Activated CD4-positive, alpha-beta T cell treated with anti-CD3 and anti-CD28 coated beads, Interleukin-10, Interleukin-2, amounts not matched to agents 100 ng/mL and 50 ng/mL, durations not matched to agents 16 hours and 8 hours (primary cell): ENCODE measurements at places on chromosomes 2 and 18.

DNA sequence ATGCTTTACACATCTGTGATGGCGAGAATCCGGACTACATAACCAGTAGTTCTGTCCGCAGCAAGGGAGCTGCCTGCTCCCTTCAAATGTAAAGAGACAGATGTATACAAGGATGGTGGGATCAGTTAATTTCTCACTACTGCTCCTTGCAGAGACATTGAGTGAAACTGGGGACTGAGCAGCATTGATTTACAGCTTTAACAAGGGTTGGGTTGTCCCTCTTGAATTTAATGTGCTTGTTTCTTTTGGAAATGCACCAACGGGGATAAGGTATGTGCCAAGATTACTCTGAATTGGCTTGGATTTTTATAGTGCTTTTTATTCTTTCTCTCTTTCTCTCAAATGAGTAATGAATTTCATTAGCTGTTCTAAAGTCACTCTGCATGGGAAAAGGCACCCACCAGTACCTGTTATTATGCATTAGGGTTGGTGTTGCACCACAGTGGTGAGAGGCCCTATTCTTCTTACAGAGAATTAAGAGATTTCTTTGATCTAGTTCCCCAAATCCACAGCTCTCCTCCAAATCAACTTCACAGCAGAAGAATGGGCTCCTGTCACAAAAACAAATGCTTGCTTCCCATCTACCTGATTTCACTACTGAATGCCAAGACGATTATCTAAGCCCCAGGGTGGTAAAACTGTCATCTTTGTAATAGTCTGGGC is 107.6 kb downstream of the DOCK10 start:
- no peak for DNase-seq

DNA sequence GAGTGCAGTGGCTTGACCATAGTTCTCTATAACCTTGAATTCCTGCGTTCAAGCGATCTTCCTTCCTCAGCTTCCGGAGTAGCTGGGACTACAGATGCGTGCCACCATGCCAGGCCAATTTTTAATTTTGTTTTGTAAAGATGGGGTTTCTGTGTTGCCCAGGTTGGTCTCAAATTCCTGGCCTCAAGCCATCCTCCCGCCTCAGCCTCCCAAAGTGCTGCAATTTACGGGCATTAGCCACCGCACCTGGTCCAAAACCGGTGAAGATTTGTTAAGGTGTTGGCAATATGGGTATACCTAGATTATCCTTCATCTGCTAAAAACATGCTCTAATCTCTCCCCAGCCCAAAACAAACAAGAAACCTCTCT is 1.3 kb upstream of the EIF2AK3 start:
- DNase-seq = no peak

- DNase-seq = no peak
Measured at GRCh38 chr2:57330447-57330846, 716.2 kb upstream of the VRK2 start.

GRCh38 chr2:187526792-187527191 is 27.4 kb downstream of the TFPI start:
- DNase-seq = no peak

DNA sequence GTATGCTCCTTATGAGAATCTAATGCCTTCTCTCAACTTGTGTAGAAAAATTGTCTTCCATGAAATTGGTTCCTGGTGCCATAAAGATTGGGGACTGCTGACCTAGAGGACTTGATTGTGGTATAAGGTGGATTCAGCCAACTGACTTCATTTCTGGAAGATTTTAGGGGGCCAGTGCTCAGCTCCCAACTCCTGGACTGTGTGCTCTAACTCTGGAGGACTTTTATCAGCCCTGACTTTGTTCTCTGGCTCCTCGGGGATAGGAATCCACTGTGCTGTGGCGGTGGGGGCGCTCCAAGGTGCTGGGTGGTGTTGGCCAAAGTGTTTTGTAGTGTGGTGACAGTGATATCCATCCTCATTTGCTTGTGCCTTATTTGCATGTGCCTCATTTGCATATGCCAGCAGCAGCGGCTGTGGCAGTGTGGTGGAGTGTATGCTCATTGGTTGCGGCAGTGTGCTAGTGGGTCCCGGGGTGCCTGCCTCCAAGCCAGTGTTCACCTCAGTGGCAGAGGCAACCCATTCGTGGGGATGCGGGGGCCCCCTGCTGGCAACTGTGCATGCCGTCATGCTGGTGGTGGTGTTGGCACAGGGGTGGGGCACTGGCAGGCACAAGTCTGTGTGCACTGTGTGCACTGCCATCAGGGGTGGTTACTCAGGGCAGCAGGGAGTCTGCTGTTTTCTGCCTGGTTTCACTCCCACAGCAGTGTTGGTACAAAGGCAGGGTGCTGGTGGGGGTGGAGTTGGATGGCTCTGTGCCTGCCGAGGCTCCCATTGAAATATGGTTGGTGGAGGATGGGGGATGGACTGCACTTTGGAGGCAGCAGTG is 19.6 kb downstream of the EHBP1 start:
- DNase-seq = peak; percentile 32

- no peak for DNase-seq
Measured at GRCh38 chr2:144004742-144005141, 515.2 kb downstream of the ZEB2 start.

DNA sequence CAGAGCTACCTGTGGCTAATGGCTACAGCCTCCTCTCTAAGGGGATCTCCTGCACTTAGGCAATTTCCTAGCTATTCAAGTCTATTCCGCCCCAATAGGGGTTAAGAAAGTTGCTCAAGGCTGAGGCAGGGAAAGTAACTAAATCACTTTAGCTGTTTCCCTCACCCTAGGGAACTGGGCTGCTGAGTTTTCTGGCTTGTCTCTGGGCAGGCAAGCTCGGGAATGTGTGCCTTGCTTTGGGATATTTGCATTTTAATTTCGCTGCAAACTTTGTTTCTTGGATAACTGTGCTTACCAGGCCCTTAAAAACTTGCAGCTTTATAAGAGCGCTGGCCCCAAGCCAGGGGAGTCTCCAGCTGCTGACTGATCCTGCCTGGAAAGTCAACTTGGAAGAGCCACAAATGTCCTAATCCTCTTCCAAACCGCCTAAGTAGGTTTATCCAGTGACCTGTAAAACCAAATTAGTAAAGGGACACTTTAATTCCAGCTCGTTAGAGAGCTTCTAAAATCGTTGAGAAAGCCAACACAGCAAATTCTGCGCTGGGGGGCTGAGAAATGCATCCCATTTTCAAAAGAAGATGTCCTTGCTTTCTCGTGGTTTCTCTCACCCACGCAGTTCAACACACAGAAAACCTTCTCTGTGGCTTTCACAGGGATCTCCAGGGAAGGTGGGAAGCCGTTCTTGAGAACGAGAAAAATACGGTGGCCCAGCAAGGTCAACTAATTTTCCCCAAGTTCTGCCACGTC is 59.5 kb upstream of the SP3 start:
- DNase-seq = no peak

GRCh38 chr2:160912276-160912675 is 248.0 kb upstream of the TANK start:
- no peak for DNase-seq

DNA sequence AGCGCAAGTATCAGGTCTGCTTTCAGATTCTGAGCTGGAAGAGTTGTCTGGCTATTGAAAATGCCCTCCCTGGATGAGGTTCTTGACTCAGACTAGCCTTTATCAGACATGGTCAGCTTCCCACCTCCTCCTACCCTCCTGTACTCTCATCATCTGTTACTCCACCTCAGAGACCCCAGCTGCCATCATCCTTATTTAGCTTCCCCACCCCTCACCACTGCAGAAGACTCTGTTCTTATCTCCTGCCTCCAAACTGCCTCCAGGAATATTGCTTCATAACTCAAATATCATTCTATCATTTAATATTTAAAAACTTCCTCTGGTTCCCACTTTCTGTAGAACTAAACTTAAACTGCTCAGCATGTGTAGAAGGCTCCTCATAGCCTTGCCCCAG is 31.1 kb upstream of the PPP3R1 start:
- no peak for DNase-seq

DNA sequence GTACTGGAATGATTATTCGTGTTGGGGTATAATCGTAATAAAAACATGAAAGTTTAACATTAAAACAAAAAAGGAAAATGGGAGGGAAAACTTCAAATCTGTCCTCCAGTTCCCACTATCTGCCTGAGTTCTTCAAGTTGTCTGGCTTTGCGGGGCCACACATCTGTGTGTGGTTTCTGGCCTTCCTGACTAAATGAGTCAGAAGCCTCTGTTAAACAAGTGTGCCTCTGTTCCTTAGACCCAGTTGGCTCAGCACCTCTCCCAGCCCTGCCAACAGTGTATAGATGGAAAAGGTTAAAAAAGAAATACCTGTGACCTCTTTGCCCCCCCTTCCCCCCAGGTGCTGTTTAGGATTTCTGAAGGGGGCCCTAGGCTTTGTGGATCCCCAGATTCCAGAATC is 30.2 kb downstream of the XDH start:
- peak; percentile 72 for DNase-seq

GRCh38 chr2:10773821-10774341 is 38.7 kb downstream of the PDIA6 start:
- no peak for DNase-seq

DNA sequence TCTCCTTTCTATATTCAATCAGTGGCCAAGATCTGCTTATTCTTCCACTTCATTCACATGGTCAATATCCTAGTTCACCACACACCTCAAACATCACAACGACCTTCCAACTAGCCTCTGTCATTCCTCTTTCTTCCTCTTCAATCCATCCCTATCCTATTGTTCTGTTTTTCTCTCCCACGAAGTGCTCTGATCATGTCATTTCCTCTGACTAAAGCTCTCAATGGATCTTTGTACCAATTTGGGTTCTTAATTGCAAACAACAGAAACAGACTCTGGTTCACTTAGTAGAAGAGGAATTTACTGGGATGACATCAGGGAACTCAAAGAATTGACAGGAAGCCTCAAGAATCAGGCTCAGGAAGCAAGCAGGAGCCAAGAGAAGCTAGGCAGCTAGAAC is 23.5 kb downstream of the WNT10A start:
- no peak for DNase-seq

DNA sequence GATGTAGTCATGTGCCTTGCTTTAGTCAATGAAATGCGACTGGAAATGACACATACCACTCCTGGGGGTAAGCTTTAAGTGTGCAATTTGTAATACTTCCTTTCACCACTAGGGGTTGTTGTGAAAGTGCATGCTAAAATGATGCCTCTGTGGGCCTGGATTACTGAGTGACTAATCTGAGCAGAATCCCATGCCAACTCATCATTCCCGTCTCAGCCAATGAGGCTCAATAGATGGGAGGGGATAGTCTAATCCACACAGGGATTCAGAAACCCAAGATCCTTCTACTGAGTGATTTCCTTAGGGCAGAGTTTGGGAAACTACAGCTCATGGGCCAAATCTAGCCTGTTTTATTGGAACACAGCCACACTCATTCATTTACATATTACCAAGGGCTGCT is 54.0 kb downstream of the HRH4 start:
- peak; percentile 64 for DNase-seq

DNA sequence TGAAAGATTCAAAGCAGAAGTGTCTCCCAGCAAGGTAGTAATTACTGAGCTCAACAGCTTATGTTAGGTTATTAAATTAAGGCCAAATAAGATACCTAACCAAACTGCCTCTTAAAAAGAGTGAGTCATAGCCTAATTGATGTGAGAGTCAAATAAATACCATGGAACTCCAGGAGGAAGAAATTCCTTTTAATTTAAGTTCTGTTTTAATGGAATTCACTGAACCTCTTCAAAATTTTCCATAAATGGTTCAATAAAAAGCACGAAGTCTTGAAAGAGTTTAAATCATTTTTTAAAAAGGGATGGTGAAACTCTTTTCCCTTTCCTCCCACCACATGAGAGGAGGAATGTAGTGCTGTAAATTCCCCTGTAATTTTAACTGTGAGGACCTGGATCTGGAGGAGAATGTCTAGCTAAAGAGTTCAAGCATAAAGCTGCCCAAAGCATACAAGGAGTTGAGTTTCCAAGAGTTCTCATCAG is 180.8 kb upstream of the MMADHC start:
- DNase-seq = no peak

GRCh38 chr2:64211276-64211921 is 67.2 kb upstream of the PELI1 start:
- DNase-seq = peak; percentile 14

GRCh38 chr2:237998530-237998929 is 31.7 kb downstream of the UBE2F start:
- DNase-seq = peak; percentile 76

DNA sequence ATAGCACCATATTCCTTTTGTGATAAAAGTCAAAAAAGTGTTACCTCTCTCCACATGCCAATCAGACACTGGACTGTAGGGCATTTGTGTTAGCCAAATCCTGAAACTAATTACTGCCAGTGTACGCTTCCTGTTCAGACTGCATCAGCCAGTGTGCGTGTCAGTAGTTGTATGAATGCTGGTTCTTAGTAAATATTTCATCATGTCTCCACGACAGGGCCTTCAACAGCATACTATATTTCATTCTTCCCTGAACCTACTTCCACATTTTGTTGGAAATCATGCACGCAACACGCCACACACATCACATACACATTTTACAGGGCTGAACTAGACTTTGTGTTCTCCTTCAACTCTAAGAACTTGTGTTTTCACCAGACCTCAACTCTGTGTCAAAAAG is 77.5 kb downstream of the EPB41L3 start:
- peak; percentile 15 for DNase-seq

DNA sequence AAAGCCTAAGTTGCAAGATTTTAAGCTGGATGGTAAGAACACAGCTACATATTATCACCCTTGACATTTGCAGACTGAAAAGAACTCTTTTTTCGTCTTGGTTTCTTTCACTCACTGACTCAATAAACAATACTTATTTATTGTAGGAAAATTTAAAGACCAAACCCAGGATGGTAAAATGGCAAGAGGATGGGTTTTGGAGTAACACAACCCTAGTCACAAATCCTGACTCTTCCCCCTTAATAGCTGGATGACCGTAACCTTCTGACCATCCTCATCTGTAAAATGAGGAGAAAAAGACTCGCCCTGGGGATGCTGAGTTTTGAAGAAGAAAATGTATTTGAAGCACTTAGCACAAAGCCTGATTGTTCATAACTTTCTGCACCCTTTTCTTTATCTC is 48.3 kb downstream of the ZC3H15 start:
- no peak for DNase-seq

- DNase-seq = no peak
Measured at GRCh38 chr2:242020196-242021004, 150.9 kb downstream of the RTP5 start.

DNA sequence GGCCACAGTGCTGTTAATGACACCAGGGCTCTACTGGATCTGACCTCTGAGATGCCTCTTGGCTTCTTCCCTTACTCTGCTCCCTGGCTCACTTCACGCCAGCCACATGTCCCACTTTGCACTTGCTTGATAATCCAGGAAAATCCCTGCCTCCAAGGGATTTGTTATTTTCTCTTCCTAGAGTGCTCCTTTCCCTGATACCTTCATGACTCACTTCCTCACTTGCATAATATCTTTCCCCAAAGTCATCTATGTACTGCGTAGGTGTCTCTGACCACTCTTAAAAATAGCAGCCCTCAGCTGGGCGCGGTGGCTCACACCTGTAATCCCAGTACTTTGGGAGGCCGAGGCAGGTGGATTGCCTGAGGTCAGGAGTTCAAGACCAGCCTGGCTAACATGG is 572.3 kb downstream of the PLCL1 start:
- no peak for DNase-seq

DNA sequence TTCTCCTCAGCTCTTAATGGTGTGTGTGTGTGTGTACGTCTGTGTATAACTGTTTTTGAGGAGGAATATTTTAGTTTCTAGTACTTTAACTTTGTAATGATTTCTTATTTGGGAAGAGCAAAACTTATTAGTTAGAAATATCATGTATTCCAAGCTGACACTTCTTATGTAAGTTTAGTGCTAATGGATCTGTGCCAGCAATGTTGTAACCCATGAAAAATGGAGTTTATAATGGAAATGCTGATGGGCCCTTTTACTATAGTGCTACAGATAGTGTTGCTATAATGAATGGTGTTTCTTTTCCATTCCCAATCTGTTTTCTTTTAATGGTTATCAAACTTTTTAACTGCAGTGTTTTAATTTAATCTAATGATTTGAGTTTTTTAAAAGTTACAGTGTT is 49.8 kb upstream of the OTX1 start:
- DNase-seq = no peak
